ENCODE measurements at places on chromosomes 6 and 20. TPM values are rescaled to one million over a fixed set of nuclear protein-coding genes. Genes with fewer than 3 reads are reported as not detected.

CDS2 gene
- 22.7 TPM for polyA plus RNA-seq

GRCh38 chr20:22848364-22848763 lies 186.7 kb upstream of the SSTR4 start:
- DNase-seq: no peak

- DNase-seq: no peak
These were observed 198.0 kb downstream of the FARS2 start for GRCh38 chr6:5459346-5459745.

DNA sequence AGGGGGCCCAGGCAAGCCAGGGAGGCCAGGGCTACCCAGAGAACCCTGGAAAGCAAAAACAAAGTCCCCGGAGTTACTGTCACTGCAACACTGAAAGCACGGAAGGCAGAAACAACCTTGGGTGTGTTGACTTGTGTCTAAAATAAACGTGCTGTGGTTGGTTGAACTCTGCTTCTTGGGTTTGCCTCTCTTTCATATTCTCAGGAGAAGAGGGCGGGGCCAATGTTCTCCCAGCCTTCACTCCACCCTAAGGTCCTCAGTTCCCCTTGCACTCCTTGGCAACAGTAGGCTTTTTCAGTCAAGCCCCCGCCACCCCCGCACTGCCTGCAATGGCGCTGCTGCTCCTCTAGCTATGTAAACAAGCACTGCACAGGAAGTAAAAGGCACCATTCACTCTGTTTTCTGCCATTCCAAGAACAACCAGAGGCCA lies 60.9 kb downstream of the COL9A1 start:
- DNase-seq: no peak

LAMA4 gene
- polyA plus RNA-seq: 9.4 TPM

Data from SK-N-SH (cell line).